ENCODE measurements at places on chromosomes 7 and 10.

DNA sequence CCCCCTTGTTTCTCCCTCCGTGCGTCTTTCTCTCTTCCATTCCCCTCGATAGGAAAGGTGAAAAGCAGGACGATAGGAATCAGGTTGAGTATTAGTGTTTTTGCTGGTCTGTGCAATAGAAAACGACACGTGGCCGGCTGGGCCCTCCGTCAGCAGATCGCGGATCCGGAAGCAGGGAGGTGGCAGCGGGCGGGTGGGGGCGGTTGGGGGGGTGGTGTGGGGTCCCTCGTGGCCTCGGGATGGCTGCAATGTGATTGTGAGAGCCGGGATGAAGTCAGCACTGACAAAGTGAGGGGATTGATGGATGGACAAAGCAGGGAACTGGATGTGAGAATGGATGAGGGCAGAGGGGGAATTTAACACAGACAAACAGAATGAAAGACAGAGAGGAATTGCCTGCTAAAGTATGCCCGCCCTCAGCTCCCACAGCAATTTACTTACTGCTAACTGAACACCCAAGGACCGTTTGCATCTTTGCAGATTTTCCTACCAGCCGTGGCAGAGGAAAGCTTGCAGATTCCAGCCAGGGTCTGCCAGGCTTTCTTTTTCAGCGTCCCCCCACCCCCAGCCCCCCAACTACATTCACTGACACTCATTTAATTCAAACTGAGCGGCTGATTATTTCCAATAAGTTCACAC is 280.9 kb downstream of the LRMDA start:
- DNase-seq, result no peak

DNA sequence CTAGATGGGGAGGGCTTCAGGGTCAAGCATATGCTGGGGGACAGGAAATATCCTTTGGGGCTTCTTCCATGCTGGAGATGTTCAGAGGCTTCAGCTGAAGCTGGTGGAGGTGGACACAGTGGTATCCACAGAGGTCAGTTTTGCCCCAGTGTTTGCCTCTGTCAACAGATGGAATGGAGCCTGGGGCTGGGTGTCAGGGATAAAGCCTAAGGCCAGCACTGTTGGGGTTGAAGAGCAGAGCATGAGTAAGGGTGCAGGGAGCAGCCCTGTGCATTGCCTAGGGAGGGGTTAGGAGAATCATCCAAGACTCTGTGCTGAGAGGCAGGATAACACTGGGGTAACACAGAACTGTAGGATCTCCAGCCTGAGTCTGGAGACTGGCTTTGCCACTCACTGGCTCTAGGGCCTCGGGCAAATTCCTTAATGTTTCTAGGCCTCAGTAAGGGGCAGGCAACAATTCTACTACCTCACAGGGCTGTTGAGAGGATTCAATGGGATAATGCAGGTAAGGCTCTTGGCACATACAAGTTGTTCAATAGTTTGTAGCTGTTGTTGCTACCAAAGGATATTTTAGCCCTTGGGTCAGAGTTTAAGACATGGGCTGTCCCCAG is 21.8 kb upstream of the MYL7 start:
- no peak for DNase-seq

- peak; percentile 74 for DNase-seq
Observed at GRCh38 chr10:71396084-71396710, 523 bp upstream of the CDH23 start.

GRCh38 chr7:93973134-93973533 is 31.0 kb downstream of the BET1 start:
- DNase-seq, result no peak

DNA sequence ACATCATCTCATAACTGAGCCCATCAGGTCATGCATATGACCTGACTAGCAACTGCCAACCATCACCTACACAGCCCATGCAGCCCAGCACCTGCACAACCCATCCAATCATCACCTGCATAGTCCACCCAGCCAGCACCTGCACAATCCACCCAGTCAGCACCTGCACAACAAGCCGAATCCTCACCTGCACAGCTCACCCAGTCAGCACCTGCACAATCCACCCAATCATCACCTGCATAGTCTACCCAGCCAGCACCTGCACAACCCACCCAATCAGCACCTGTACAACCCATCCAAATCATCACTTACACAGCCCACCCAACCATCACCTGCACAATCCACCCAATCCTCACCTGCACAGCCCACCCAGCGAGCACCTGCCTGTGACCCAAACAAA is 33.4 kb upstream of the WDFY4 start:
- no peak for DNase-seq

- peak; percentile 47 for DNase-seq
Observed at GRCh38 chr7:2149672-2150444, 82.9 kb downstream of the MAD1L1 start.

- no peak for DNase-seq
Observed at GRCh38 chr7:77727936-77728701, 31.9 kb downstream of the RSBN1L start.

- no peak for DNase-seq
Observed at GRCh38 chr10:12716042-12716441, 285.5 kb downstream of the CCDC3 start.

DNA sequence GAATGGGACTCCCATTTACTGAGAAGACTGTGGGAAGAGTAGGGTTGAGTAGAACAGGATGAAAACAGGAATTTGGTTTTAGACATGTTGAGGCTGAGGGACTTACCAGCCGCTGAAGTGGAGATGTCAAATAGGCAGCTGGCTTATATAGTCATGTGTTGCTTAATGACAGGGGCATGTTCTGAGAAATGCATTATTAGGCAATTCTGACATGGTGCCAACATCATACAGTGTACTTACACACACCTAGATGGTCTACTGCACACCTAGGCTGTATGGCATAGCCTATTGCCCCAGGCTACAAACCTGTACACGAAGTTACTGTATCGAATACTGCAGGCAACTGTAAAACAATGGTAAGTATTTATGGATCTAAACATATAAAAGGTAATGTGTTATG is 17.5 kb downstream of the ARL3 start:
- DNase-seq, result no peak

- peak; percentile 39 for DNase-seq
Observed at GRCh38 chr10:12844811-12845483, 156.6 kb downstream of the CCDC3 start.

GRCh38 chr7:136116186-136116585 is 139.0 kb upstream of the MTPN start:
- DNase-seq, result no peak

DNA sequence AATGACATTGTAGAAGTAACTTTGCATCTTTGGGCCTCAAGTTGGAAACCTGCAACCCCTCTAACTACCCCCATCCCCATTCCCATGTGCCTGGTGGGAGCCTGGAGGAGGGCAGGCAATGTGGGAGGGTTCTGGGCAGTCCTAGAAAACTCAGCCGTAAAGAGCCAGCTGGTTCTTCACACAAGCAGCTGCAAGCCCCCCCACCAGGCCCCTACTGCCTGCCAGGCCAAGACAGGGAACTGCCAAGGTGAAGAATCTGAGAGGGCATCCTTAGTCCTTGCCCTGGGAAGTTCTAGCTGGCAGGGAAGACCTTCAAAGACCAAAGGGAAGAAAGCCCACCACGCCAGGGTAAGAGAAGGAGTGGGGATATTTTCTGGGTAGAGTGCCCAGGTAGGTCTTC is 12.2 kb upstream of the INMT start:
- no peak for DNase-seq

DNA sequence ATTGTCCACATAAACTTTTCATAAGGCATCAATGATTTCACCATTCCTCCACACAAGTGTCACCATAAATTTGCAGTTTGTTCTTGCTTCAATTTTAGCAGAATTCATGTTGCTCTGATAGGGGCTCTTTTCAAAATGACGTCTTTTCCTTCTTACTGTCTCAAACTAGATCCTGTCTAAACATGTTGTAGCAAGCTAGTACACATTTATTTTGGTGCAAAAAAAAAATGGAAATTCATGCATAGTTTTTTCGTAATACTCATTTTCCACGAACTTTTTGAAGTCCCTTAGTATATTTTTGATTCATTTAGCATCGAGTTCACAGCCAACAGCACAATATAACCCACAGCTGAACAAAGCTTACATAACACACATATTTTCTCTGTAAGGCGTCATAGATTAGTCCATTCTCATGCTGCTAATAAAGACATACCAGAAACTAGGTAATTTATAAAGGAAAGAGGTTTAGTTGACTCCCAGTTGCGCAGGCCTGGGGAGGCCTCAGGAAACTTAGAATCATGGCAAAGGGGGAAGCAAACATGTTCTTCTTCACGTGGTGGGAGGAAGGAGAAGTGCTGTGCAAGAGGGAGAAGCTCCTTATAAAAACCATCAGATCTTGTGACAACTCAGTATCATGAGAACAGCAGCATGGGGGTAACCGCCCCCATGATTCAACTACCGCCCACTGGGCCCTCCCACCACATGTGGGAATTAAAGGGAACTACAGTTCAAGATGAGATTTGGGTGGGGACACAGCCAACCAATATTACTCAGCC is 301.5 kb downstream of the CCDC3 start:
- DNase-seq, result no peak

GRCh38 chr10:117074621-117075020 is 63.4 kb downstream of the VAX1 start:
- no peak for DNase-seq

DNA sequence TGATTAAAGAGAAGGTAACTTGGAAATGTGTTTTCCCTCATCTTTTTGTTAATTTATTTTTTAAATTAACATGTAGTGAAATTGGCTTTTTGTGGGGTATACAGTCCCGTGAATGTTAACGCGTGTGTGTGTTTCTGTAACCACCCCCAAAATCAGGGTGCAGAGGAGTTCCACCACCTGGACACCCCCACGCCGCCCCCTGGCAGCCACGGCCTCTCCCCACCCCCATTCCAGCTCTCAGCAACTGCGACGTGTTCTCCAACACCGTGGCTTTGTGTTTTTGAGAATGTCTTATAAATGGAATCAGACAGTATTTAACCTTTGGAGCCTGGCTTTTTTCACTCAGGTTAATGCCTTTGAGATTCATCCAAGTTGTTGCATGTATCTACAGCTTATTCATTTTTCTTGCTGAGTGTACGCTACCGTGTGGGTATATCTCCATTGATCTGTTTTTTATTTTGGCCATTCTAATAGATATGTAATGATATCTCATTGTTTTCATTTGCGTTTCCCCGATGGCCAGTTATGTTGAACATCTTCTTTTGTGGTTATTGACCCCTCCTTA is 218.8 kb downstream of the EBF3 start:
- DNase-seq, result no peak

- no peak for DNase-seq
Observed at GRCh38 chr10:43374194-43374593, 2.8 kb downstream of the FXYD4 start.

GRCh38 chr10:132375795-132376297 is 21.2 kb upstream of the PWWP2B start:
- no peak for DNase-seq

DNA sequence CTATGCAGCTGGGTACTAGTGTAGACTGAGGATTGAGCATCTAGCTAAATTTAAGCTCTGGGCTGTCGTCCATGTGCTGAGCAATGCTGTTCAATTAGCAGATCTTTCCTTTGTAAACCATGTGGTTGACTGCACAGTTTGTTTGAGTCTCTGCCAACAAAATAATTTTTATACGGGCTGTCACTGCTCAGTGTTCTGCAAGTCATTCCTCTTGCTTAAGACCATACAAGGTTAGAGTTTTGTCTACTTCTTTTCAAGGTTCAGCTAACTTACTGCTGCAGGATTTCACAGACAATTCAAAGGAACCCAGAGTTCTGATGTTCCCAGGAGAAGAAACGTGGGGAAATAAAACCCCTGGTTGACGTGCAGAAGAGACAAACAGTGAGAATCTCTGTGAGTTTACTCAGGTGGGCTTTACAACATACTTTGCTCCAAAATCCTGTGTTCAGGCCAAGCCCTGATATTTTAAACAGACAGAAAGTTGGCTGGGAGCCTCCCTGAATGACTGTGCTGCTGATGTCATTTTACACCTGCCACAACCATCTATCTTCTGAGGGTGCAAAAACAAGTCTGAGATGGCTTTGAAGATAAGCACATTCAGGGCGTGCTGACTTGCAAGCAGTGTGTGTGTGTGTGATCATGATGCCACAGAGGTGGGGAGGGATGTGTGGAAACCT is 177.1 kb upstream of the SVIL start:
- DNase-seq, result peak; percentile 75

DNA sequence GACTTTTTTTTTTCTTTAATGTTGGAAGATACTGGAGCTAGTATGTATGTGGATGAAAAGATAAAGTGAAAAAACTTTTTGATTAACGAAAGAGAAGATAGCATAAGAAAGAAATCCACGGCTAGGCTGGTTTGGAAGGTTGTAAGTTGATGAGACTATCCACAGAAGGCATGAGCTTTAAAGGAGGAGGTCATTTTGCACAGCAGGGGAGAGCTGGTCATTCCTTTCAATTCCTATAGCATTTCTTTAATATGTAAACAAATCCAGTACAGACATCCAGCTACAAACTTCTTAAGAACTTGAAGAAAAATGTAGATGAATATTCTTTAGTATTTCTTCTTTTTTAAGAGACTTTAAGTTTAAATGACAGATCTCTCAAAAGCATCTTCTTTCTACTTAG is 281.3 kb downstream of the CACNA2D1 start:
- DNase-seq, result no peak

DNA sequence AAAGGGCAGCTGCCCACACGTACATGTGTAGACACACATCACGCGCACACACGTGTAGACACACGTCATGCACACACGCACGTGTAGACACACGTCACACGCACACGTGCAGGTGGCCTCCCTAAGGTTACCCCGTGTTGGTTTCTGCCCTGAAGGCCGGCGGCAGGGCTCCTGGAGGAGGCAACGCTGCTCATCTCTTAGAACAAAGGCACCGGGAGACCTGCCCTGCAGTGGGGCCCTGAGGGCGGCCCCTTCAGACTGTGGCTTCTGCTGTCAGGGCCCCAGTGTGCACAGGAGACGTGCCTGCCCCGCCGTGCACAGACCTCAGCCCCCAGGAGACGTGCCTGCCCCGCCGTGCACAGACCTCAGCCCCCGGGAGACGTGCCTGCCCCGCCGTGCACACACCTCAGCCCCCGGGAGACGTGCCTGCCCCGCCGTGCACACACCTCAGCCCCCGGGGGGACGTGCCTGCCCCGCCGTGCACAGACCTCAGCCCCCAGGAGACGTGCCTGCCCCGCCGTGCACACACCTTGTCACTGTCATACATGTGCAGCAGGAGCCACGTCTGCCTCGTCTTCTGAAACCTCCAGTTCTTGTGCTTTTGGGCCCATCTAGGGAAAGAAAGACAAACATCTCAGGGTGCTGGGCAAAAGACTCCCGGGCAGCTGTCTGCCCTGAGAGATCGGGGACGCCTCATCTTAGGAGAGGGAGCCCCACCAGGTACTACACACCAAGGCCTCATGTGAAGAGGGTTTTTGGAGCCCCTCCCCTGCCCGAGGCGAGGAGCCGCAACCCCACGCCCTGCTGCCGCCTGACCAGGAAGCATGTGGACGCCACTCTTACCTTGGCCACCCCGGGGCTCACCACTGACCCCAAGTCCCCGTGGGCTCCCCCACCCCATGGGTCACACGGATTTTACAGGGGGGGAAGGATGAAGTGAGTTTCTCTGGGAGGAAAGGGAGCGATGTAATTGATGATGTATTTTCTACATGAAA is 17.3 kb downstream of the CYP2W1 start:
- no peak for DNase-seq
